ENCODE measurements at places on chromosomes 5 and 9.

GRCh38 chr9:135544981-135545635 is 818 bp upstream of the OBP2A start:
- no peak for DNase-seq

- DNase-seq, result no peak
These were observed 17.1 kb downstream of the EFNA5 start for GRCh38 chr5:107653685-107654084.

DNA sequence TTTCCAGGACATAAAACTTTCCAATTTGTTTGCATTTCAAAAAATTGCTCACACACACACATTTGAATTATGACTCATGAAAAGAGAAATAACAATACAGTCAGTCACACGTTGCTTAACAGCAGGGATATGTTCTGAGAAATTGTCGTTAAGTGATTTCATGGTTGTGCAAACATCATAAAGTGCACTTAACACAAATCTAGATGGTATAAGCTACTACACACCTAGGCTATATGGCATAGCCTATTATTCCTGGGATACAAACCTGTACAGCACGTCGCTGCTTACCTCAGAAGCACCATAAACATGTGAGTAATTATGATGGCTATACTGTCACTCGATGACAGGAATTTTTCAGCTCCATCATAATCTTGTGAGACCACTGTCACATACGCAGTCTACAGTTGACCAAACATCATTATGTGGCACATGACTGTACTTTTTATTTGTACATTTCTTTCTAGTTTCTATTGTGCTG is 378.2 kb downstream of the ACTL7B start:
- no peak for DNase-seq

GRCh38 chr5:80928073-80928472 is 32.1 kb upstream of the RASGRF2 start:
- DNase-seq, result no peak

DNA sequence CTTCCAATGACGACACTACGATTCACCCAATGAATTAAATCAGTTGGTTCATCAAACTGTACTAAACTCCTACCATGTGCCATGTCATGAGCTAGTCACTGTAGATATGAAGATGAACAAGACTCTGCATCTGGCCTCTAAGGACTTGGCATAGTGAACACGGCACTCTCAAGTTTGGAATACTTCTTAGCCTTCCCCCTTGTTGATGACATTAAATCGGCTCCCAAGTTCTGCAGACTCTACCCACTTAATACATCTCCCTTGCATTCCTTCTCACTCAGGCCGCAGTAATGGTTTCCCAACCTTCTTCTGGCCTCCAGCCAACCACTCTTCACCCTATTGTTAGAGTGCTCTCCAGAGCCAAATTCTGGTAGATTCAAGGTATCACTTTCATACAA is 184.7 kb downstream of the MAPKAP1 start:
- DNase-seq, result no peak

DNA sequence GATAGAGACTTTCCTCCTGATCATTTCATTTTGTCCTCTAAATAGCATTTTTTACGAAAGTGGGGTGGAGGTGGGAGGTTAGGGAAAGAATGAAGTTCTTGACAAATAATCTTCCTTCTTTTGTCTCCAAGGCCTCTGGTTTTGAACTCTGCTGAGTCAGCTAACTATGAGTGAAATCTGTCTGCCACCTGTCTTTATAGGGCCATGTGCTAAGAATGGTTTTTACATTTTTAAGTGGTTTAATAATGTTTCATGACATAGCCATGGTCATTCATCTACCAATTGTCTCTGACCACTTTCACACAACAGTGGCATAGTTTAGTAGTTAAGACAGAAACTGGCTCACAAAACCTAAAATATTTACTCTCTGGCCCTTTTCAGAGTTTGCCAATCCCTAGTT is 7.6 kb downstream of the MAN2A1 start:
- DNase-seq, result no peak

DNA sequence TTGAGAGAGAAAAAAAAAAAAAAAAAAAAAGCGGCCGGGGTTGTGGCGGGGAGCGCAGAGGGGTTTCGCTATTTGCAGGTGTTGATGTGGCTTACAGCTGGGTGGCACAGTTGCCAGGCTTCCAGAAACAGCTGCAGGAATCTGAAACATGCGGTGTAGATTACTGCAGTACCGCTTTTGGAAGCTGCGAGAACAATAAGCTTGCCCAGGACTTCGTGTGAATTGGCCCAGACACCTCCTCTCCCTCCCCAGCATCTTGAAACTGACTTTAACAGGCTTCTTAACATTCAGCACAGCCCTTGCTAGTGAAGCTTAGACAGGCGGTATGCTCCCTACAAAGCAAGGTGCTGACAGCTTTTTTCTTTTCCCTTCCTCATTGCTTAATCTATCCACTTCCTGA is 104.0 kb downstream of the ATP10B start:
- no peak for DNase-seq

DNA sequence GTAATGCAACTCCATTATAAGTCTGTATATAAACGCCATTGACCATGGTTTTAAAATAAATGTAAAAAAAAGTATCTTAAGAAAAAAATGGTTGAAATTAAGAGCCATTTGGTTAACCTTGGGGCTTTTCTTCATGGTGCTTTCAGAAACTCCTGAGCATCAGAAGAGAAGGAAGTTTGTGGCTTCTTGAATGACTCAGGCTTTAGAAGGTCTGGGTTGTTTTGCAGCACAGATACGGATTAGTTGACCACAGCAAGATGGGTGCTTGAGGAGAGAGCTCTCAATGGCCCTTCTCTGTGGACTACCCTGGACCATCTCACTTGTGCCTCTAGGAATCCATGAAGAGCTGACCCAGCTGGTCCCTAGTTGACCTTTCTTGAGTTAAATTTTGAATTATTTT is 189.5 kb downstream of the TMEM38B start:
- DNase-seq, result no peak

DNA sequence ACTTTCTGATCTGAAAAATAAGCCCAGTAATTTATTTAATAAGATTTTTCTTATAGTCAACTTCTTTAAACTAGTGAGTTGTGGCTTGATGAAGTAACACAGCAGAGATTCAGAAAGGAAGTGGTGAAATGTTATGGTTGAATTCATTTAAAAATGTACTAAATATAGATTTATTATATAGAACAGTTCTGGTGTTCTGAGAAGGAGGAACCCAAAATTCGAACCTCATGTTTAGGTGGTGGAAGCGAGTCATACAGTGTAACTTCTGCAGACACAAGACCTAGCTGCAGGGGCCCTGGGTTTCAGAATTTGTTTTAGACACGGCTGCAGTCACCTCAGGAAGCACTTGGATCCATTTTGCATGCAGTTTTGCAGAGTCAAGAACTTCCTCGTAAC is 188.2 kb downstream of the TRIO start:
- DNase-seq, result no peak

- DNase-seq, result no peak
These were observed 267.7 kb upstream of the RASA1 start for GRCh38 chr5:86999951-87000350.

- DNase-seq, result no peak
These were observed 460.0 kb downstream of the PSAT1 start for GRCh38 chr9:78756813-78757510.

DNA sequence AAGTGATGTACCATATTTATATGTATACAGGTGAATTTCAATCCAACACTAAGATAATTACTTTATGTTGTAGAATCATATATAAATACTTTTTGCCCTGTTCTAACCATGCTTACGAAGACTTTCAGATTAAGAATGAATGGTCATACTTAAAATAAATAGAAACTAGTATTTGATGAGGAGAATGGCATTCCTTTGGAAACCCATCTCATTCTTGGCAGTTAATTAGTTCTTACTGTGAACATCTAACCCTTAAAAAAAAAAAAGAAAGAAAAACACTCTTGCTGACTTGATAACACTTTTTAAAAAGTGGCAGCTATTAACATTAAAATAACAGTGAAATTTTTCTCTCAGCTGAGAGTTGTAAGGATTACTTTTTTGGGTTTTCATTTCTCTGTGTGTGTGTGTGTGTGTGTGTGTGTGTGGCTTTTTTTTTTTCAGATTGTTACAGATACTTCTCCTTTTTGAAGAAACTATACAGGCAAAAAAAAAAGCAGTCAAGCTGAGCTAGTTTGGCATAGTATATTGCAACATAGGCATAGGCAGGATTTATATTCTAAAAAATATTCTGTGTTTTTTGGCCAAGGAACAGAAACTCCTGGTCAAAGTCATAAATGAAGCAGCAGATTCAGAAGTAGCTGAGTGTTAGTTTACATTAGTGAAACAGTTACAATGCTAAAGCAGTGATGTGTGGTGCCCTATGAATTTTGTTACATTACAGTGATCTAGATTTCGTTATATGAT is 163.5 kb downstream of the CD180 start:
- DNase-seq, result no peak

DNA sequence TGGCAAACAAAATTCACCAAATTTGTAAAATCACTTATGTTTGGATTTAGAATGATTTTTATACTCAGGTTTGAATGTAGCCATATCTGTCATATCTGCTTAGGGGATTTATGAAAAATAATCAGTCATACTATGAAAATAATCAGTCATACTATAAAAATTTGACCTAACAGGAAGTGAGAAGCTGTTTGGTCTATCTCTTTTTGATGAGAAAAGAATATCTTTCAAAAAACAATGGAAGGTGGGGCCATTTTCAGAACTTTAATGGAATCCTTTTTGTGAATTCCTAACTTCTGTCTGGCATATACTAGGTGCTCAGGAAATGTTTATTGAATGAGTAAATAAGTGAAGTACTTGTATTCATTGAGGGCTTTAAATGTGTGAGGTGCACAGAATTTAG is 70.1 kb downstream of the CWC27 start:
- DNase-seq, result no peak

DNA sequence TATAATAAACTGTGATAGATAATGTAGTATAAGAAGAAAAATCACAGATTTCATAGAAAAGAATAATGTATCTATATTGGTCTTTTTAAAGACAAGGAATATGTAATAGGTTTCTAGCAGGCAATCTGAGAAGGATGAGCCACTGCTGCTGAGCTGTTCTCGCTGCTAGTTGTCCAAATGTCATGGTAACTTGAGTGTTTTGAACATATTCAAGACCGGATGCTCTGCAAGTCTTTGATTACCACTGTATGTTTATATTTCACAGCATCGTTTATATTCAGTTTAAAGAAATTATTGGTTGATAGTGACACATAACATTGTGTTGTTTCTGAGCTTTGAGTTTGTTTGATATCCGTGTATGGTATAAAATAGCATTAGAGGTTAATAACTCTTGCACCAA is 9.6 kb downstream of the C5orf47 start:
- DNase-seq, result no peak

- DNase-seq, result no peak
These were observed 36.1 kb upstream of the SSBP2 start for GRCh38 chr5:81786991-81787390.

GRCh38 chr9:136336881-136337280 is 9.5 kb downstream of the GPSM1 start:
- DNase-seq, result no peak

DNA sequence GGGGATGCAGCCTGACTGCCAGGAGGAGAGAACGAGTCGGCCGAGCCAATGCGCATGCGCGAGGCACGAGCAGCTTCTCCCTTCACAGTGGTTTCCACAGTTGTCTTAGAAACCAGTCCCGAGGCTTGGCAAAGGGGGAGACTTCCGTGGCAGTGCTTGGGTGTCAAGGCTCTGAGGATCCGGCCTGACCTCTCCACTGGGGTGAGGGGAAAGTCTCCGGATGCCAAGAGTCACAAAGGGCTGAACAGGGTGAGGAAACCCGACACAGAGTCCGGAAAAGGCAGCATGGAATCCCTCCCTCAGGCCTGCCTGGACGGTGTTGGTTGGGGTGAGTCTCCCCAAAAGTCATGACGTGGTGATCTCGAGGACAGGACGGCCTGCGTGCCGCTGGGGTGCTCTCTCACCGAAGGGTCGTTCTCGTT is 475.5 kb downstream of the SPATA31A7 start:
- DNase-seq, result no peak

DNA sequence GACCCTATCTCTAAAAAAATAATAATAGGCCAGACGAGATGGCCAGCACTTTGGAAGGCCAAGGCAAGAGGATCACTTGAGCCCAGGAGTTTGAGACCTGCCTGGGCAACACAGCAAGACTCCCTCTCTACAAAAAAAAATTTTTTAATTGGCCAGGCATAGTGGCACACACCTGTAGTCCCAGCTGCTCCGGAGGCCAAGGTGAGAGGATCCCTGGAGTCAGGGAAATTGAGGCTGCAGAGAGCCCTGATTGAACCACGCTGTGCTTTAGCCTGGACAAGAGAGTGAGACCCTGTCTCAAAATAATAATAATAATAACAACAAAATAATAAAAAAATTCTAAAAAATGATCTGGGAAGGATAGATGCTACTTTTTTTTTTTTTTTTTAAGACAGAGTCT is 1.1 kb upstream of the DYNC2I2 start:
- no peak for DNase-seq

DNA sequence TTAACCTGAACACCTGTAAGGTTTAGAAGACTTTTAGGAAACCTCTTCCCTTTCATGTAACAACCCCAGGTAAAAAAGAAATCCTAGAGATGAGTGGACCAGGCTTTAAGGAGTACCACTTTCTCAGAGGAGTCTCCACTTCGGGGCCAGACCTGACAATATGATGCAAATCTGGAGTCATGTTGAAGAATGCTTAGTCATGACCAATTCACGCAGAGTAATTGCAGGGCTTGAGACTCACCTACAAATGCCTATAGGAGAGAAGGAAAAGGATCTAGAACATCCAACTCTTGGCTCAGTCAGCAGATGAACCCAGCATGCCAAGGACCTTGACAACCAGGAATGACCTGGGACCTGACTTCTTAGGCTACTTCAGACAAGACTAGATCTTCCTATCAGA is 235.4 kb downstream of the DOCK8 start:
- DNase-seq, result no peak

GRCh38 chr9:123318202-123318601 is 37.8 kb upstream of the CRB2 start:
- DNase-seq, result no peak

DNA sequence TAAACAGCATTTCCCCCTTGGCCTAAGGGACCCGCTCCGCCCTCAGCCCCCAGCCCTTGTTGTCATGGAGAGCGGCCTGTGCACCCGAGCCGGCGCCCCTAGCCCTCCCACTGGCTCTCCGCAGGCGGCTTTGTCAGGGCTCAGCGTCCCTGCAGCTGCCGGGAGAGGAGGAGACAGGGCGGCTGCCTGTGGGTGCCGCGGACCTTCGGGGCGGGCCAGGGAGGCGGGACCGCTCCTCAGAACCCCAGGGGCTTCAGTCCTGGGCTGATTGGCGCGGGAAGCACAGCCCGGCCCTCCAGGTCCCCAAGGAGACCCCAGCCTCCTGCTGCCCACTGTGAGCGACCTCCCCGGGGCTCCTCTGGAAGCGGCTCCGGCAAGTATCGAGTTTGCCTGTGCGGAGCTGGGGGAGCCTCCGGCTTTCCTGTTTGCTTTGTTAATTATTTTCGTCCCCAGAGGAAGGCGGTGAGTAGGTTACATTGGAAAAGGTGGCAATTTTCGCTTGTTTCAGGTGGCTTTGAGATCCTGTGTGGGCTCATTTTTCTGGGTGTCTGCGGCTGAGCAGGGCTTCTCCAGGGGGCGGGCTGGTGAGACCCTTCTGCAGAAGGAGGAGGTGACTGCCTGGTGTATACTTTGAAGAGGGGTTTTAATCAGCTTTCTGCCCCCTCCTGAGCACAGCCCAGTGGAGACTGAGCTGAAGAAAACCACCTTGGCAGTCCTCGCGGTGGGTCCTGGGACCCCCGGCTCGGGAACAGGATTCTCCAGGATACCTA is at the start of gene FGD3:
Gene FGD3, plus strand, starts transcription at position 256 of the 770 bp plus-strand sequence. CDS start 28,734 bp downstream, outside the sequence.
- peak; percentile 60 for DNase-seq

GRCh38 chr5:6718161-6718681 is 5.0 kb downstream of the TENT4A start:
- DNase-seq, result no peak

GRCh38 chr5:119315516-119315949 is 40.3 kb upstream of the TNFAIP8 start:
- DNase-seq, result peak; percentile 75

GRCh38 chr9:131800843-131801242 is 61.0 kb upstream of the RAPGEF1 start:
- no peak for DNase-seq
